Activated naive CD8-positive, alpha-beta T cell treated with anti-CD3 and anti-CD28 coated beads, Interleukin-2, amount 10 ng/mL, durations not matched to agents 7 days and 5 days (primary cell): ENCODE measurements at places on chromosomes 11 and 22. TPM values are rescaled to one million over a fixed set of nuclear protein-coding genes. Genes with fewer than 3 reads are reported as not detected.

DNA sequence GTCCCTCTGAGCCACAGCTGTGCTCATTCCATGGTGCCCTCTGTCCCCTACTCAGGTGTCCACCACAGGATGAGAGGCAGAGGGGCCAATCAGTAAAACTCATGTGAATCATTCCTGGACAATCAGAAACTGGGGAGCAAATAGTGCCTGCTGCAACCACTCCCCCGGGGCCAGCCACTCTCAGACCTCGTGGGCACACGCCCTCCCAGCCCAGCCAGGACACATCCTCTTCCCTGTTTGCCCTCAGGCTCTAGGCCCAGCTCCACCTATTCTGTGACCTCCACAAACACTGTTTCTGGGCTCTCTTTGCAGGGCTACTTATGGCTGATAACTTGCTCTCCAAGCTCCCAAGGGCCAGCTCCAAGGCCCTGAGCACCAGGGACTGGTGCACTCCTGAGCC lies 14.0 kb upstream of the KCTD14 start:
- DNase-seq: no peak

GRCh38 chr11:66550887-66551286 lies 4.2 kb downstream of the ACTN3 start:
- DNase-seq: no peak

Gene ADM2
- total RNA-seq: 6.7 TPM

DNA sequence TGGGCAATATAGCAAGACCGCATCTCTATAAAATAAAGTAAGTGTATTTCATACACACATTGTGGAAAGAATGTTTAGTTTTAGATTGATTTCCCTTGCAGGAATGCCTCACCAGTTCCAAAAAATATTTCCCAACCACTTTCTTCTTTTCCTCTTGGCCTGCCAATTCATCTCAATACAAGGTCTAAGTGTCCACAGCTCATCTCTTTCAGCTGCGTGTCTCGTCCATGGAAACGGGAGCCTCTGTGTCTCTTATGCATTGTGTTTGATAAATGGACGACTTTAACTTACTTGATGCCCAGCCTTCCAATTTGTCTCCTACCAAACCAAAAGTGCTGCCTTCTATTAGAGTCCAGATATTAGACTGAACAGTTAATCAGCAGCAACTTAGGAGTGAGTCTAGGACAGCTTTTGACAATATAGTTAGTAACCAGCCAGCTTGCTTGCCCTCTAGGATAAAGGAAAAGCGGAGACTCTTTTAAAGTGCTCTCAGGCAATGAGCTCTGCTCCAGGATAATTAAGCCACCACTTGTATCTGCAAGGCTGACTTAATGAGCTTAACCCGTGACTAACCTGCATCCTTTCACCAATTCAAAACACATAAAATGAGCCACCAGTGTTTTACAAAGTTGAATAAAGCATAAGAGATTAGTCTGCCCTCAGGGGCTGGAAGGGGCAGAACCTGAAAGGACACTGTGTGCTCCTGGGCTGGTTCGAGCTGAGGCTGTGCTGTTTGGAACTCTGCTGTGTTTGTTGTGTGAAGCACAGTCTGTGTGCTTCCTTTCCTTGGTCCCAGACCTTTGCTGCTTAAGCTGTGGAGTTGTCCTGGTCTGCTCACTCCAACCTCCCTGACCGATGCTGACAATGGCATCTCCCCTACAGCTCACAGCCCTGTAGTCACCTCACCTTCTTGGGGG lies 27.5 kb downstream of the FBXO7 start:
- DNase-seq: no peak
